Cortex of kidney (tissue), 1 donor: ENCODE measurements at places on chromosomes 11 and 22.

DNA sequence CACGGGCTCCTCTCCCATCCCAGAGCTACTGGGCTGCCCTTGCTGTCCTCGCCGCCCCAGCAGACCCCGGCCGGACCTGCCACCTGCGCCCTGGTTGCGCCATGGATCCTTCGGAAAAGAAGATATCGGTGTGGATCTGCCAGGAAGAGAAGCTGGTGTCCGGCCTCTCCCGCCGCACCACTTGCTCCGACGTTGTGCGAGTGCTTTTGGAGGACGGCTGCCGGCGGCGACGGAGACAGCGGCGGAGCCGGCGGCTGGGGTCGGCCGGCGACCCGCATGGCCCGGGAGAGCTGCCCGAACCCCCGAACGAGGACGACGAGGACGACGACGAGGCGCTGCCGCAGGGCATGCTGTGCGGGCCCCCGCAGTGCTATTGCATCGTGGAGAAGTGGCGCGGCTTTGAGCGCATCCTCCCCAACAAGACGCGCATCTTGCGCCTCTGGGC, 382 bp downstream of the RASSF10 start:
- DNase-seq: no peak

DNA sequence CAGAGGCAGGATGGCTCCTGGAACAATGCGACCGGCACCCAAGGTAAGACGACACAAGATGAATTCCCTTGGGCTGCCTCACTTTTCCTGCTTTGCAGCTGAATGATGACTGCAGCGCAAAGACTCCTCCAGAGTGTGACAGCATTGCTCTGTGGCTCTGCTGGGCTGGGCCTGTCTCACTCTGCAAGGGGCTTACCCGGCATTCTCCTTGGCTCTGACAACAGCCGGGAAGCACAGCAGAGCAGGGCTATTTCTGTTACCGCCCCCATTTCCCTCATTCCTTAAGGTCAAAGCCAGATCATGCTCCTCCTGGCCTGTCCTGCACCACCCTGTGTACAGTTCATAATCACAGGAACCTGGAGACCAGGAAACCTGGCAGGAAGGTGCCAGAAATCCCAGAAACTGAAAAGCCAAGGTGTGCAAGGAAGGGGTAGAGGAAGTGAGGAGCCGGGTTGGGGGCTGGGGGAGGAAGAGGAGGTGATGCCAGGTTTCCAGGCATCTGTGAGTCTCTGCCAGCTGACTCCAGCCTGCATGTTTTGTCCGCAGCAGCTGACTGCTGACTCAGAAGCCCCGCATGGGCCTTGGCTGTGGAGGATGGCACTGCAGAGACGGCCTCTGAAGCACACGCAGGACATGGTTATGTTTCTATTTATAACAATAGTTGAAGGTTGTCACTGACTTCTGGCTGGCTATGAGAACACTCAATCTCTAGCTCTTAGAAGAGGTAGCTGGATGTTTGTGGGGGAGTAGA, 113.6 kb downstream of the MICAL3 start:
- DNase-seq: no peak

DNA sequence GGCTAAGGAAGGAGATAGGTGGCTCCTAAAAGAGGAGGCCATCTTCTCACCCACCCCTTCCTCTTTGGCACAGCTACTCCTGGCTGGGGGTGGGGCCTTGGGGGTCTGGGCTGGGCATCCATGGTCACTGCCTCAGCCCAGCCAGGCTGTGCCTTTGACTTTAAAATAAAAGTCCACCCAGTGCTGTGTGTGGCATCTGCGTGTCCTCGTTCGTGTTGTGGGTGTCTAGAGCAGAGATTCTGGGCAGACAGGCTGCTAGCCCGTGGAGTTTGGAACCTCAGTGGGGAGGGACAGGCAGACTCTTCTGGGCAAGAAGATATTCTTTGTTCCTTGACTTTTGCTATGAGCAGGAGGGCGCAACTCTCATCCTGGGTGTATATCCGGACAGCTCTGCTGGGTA, 13.1 kb downstream of the RPS6KA4 start:
- no peak for DNase-seq

GRCh38 chr11:20158597-20159257, 1.5 kb downstream of the DBX1 start:
- no peak for DNase-seq

DNA sequence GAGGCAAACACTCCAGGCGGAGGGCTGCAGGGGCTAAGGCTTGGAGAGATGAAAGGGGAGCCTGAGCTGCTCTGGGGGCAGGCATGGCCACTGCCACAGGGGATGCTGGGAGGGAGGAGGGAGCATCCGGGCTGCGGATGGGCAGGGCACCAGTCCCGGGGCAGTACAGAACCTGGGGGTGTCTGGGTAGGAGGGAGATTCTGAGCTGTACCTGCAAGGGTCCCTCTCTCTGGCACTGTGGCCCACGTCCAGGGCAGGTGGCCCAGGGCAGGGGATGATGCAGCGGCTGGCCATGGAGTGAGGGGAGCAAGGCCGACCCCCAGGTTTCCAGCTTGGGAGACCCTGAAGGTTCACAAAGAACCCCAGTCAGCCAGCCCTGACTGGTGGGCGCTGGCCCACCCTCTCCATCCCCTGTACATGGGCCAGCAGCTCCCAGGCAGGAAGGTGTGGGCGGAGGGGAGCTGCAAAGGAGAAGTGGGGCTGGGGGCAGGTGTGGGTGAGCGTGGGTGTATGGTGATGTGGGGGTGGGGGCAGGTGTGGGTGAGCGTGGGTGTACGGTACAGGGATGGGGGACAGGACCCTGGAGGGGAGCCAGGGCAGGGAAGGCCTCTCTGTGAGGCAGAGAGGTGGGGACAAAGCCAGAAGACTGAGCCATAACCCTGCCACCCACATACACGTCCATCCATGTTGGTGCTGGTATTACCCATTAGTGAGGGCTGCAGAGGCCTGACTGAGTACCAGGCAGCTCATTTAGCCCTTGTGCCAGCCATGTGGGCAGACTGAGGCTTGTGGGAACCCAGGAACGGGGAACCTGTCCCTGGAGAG, 2.2 kb upstream of the TNFRSF13C start:
- DNase-seq: no peak

GRCh38 chr11:98587884-98588283, 432.9 kb upstream of the CNTN5 start:
- DNase-seq: no peak

DNA sequence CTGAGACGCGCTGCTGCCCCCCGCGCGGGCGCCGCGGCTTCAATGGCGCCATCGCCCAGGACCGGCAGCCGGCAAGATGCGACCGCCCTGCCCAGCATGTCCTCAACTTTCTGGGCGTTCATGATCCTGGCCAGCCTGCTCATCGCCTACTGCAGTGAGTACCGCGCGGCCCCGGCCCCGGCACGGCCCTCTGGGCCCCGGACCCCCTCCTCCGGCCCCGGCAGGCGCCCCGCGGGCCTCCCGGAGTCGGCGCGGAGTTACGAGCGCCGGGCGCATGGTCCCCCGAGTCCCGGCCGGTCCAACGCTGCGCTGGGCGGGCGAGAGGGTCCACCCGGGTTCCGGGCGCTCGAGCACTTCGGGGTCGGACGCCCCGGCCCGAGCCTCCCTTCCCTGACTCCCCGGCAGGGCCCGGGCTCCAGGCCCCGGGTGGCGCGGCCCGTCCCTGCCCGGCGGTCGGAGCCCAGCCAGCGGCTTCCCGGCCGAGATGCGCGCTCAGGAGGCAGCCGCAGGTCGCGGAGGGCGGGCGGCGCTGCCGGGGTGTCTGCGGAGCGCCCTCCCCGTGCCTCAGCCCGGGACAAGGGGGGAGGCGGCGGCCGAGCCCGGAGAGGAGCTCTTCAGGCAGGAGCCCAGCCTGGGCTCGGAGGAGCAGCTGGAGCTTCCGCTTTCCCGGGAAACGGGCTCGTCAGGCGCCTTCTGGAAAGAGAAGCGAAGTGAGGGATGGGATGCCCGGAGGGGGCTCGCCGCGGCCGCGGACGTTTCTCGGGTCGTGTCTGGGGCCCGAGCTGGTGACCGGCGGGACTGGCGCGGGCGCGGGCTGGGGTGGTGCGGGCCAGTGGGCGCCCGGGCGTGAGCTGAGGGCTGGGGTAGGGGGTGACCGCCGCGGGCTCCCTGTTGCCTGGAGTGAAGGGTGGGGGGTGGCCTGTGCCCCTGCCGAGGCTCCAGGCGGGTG, 1337.8 kb downstream of the BRD1 start:
- no peak for DNase-seq
